HCEC 1CT (cell line): ENCODE measurements at places on chromosomes 1 and 21.
A peak's percentile ranks its signal among the peaks of the same experiment; 100 is the strongest.

GRCh38 chr1:52899445-52899894 lies 22.1 kb downstream of the ECHDC2 start:
- no peak for DNase-seq

DNA sequence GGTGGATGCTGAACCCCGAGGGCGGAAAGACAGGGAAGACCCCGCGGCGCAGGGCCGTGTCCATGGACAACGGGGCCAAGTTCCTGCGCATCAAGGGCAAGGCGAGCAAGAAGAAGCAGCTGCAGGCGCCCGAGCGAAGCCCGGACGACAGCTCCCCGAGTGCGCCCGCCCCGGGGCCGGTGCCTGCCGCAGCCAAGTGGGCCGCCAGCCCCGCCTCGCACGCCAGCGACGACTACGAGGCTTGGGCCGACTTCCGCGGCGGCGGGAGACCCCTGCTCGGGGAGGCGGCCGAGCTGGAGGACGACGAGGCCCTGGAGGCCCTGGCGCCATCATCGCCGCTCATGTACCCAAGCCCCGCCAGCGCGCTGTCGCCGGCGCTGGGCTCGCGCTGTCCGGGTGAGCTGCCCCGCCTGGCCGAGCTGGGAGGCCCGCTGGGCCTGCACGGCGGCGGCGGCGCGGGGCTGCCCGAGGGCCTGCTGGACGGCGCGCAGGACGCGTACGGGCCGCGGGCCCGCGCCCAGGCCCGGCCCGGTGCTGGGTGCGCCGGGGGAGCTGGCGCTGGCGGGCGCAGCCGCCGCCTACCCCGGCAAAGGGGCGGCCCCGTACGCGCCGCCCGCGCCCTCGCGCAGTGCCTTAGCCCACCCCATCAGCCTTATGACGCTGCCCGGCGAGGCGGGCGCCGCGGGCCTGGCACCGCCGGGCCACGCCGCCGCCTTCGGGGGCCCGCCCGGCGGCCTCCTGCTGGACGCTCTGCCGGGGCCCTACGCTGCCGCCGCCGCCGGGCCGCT lies 20.7 kb downstream of the FOXO6 start:
- no peak for DNase-seq

DNA sequence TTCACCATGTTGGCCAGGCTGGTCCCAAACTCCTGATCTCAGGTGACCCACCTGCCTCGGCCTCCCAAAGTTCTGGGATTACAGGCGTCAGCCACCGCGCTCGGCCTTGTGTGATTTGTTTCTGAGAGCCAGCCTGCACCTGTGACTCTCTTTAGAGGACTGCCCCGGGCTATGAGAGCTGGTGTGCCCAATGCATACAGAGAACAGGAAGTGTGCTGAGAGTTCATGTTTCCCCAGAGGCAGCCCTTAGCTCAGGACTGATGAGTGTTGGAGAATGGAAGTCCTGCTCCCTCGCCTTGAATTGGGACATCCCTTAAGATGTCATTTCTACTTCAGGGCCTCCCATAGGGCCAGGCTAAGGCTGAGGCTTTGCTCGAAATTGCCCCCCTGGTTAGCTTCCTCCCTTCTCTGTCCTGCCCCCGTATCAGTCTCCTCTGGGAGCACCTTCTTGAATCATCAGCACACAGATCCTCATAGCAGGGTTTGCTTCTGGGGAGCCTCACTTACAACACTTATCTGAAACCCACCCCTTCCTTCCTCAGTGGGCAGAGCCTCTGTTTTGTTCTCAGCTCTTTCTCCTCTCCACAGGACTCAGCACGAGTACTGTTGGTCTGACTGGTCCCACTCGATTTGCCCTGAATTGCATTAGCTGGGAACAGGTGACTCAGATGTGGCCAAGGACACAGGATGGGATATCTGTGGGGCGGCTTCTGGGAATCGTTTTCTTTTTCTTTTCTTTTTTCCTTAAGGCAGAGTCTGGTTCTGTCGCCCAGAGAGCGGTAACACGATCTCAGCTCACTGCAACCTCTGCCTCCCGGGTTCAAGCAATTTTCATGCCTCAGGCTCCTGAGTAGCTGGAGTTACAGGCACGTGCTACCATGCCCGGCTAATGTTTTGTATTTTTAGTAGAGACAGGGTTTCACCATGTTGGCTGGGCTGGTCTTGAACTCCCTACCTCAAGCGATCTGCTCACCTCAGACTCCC lies 80.1 kb downstream of the UBIAD1 start:
- DNase-seq, result no peak

- DNase-seq, result peak; percentile 55
Observed at GRCh38 chr1:145961425-145962156, 2.8 kb downstream of the ANKRD34A start.

- peak; percentile 39 for DNase-seq
Observed at GRCh38 chr1:168136709-168137514, at the start of gene GPR161. Gene GPR161, minus strand, starts transcription at chr1:168136930. Its CDS starts 32,080 bp downstream, at chr1:168104850.

GRCh38 chr21:43866659-43867331 lies 1.8 kb downstream of the AGPAT3 start:
- DNase-seq, result peak; percentile 2

DNA sequence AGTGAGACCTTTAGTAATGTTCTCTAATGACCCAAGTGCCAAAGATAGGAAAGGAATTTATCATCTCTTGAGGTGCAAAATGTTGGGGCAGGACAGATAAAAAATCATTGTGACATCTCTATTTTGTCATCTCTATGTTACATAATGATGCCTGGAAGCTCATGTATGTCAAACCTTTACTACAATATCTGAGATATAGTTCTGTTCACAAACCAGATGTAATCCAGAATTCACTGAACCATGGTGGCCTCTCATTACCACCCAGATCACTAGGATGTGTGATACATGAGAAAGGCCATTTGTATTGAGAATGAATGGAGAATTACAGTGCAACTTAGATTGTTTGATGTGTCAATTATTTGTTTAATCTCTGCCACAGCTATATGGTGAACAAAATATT lies 22.0 kb upstream of the KCTD3 start:
- no peak for DNase-seq

GRCh38 chr1:206089341-206089740 lies 27.8 kb downstream of the AVPR1B start:
- no peak for DNase-seq

- peak; percentile 52 for DNase-seq
Observed at GRCh38 chr1:111030590-111030989, 66.9 kb upstream of the LRIF1 start.

GRCh38 chr1:10302416-10302815 lies 92.0 kb downstream of the KIF1B start:
- no peak for DNase-seq

GRCh38 chr1:42983253-42983652 lies 24.6 kb upstream of the SLC2A1 start:
- no peak for DNase-seq

GRCh38 chr1:239833723-239834122 lies 258.0 kb upstream of the FMN2 start:
- DNase-seq, result no peak
